ENCODE measurements at places on chromosomes 7 and 10. TPM values are rescaled to one million over a fixed set of nuclear protein-coding genes. Genes with fewer than 3 reads are reported as not detected.

The NEUROG3 gene
- total RNA-seq: not detected

The ZSCAN25 gene
- 7.5 TPM for total RNA-seq

- H3K4me1 ChIP-seq: no peaks in the 10 kb centered on the region
- no peaks in the 10 kb centered on the region for H3K27me3 ChIP-seq
- no peak overlapping the region for H3K4me3 ChIP-seq
- DNase-seq: no peak
These were observed 33.3 kb upstream of the KCNMA1 start for GRCh38 chr10:77670817-77671443.

GRCh38 chr7:21916629-21917028, 29.1 kb downstream of the CDCA7L start:
- H3K36me3 ChIP-seq: no peaks in the 10 kb centered on the region
- H3K27ac ChIP-seq: no peak overlapping the region
- no peak overlapping the region for H3K4me3 ChIP-seq
- DNase-seq: no peak

GRCh38 chr10:49616421-49617101, 2.7 kb downstream of the CHAT start:
- H3K4me1 ChIP-seq: no peaks in the 10 kb centered on the region
- no peak overlapping the region for H3K4me3 ChIP-seq
- no peaks in the 10 kb centered on the region for H3K36me3 ChIP-seq
- no peak for DNase-seq
- peaks cover 36% of the 10 kb centered on the region for H3K27me3 ChIP-seq
- H3K27ac ChIP-seq: no peak overlapping the region

GRCh38 chr10:72173619-72174296, 42.1 kb upstream of the ANAPC16 start:
- no peak for DNase-seq
- H3K4me1 ChIP-seq: peaks cover 11% of the 10 kb centered on the region
- no peak overlapping the region for H3K4me3 ChIP-seq
- no peaks in the 10 kb centered on the region for H3K36me3 ChIP-seq
- H3K27ac ChIP-seq: peak overlapping the region; percentile 68
- no peaks in the 10 kb centered on the region for H3K27me3 ChIP-seq

Data from gastrocnemius medialis (tissue), 4 donors.